Left forelimb (tissue), 1 donor: ENCODE measurements at places on chromosomes 11 and 22.

GRCh38 chr11:37984991-37985390 lies 1387.0 kb upstream of the RAG2 start:
- no peak for DNase-seq

DNA sequence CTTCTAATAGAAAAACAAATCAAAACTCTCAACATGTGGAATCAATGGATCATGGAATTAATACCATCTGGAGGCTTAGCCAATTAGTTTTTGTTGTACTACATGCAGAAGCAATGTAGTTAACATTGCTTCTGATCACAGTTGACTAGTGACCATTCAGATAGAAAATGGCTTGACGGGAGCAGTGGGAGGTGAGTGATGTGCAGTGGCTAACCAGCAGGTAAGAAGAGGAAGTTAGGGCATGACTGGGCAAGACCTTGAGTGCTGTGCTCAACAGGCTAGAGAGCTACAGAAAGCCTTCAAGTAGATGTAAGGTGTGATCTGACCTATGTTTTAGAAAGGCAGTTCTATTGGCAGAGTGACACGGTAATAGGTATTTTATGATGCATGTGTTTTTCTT lies 60.7 kb upstream of the ALKBH3 start:
- no peak for DNase-seq

- DNase-seq, result no peak
Measured at GRCh38 chr22:24157822-24158135, 23.5 kb upstream of the SUSD2 start.

- no peak for DNase-seq
Measured at GRCh38 chr11:36564376-36565030, 3.3 kb upstream of the RAG1 start.

DNA sequence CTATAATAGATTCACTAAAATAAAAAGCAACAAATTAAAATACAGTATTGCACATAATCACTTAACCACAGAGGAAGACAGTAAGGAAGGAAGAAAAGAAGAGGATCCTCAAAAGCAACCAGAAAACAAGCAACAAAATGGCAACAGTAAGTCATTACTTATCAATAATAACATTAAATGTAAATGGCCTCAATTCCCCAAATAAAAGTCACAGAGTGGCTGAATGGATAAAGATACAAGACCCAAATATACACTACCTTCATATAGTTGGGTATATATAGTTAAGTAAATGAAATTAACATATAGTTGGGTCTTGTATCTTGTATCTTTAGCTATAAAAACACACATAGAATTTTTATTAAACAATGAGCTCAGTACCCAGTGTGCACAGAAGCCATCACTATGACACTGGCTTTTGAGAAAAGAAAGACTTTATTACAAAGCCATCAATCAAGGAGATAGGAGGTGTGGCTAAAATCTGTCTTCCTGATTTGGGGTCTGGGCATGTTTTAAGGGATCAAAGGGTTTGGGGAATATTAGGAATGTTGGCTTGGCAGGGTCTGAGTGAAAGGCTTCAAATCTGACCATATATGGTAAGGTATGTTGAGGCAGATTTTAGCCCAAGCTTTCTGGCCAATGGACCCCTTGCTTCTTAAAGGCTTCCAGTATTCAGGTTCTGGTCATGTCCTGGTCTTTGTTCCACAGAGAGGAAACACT lies 13.4 kb upstream of the GLYAT start:
- DNase-seq, result no peak

GRCh38 chr11:128022007-128022368 lies 565.4 kb downstream of the ETS1 start:
- no peak for DNase-seq

GRCh38 chr11:61754534-61755482 lies 2.4 kb downstream of the MYRF start:
- DNase-seq, result no peak

GRCh38 chr11:117866526-117866925 lies 9.9 kb downstream of the FXYD6 start:
- peak; percentile 52 for DNase-seq

DNA sequence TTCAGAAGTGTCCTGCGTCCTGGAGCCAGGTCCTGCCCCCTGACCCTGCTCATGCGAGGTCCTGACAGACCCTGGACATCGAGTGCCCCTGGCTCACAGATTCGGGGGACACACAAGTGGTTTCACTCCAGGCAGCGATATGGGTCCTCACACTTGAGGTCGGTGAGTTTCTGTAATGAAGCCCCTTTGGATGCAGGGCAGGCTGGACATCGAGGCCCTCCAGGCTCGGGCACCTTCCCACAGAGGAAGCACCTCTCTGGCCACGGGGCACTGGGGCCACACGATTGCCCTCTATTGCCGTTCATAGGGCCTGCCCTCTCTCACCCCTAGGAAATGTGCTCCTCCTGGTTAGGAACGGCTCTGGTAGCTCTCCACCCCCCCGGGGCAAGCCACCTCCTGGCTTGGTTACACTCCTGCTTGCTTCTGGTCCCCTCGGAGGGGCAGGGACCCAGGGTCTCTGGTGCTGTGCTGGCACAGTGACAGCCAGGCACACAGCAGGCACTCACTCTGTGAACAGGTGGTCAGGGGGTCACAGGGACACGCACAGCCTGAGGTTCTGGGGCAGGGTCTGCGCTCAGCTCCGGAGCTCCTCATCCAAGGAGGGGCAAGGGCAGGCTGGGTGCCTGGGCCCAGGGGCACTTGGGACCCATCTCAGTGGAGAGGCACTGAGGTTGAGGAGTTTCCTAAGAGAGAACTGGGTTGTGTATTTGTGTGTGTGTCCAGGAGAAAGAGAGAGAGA lies 907.7 kb downstream of the BRD1 start:
- DNase-seq, result peak; percentile 57

DNA sequence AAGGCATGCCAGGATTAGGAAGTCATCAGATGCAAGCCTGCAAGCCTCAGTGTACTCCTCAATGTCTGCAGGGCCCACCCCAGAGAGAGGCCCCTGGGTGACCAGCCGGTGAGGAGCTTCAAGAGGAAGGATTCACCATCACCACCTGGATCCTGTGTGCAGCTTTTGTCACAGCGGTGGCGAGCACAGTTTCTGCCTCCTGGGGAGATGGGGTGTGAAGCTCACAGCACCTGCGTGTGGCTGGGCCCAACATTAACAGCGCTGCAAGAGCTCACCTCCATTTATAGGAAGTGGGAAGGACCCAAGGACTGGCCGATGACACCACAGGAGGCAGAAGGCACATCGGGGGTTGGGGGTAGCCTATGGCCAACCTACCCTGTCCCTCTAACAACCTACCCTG lies 235.3 kb downstream of the CTTN start:
- DNase-seq, result no peak
